SW 1271 (cell line): ENCODE measurements at places on chromosomes 11 and 22.

- DNase-seq, result no peak
These were observed 43.0 kb downstream of the MAPK1 start for GRCh38 chr22:21824445-21824912.

DNA sequence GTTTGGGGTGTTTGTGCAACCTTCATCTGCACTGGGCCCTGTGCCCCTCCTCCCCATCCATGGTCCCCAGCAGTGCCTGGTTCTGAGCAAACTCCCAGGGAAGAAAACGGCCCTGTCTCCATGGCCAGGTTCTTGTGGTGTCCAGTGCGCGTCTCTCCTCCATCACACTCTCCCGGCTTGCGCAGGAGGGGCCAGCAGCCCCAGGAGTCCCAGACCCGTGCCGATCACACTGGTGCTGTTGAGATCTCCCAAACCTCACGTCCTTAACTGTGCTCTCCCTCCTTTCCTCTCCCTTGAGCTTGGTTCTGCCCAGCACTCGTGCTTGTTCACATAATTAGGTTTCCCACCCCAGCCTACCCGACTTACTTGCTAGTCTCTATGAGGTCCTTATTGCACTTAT is 10.9 kb upstream of the GRK2 start:
- no peak for DNase-seq

DNA sequence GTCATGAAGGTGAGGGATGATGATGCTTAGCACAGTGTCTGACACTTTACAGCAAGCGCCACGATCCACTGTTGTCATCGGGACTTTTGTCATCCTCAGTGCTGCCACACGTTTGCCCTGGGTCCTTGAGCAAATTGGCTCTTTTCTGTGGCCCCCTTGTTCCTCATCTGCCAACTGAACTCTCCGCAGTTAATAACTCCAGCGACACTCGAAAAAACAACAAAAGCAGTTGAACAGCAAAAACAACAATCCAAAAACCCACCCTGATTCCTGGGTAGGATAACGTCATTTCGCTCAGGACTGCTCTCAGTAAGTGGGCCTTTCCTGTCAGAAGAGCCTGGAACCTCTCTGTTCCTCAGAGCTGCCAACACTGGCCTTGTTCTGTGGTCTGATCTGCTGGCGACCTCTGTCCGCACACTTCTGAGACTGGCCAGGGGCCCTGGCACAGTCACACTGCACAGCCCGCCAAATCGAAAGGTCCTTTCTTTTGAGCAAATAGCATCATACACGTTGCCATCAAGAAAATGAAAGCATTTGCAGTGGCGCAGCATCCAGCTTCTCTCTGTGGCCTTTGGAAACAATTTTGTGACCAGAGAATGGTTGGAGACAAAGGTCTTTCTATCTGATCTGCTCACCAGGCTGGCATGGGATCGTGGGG is 79.9 kb upstream of the SYT13 start:
- no peak for DNase-seq

GRCh38 chr11:131408025-131408640 is 37.7 kb downstream of the NTM start:
- peak; percentile 3 for DNase-seq

- DNase-seq, result peak; percentile 30
These were observed 148.2 kb upstream of the SNX19 start for GRCh38 chr11:131064373-131064991.
